ENCODE measurements at places on chromosomes 6 and 20.

DNA sequence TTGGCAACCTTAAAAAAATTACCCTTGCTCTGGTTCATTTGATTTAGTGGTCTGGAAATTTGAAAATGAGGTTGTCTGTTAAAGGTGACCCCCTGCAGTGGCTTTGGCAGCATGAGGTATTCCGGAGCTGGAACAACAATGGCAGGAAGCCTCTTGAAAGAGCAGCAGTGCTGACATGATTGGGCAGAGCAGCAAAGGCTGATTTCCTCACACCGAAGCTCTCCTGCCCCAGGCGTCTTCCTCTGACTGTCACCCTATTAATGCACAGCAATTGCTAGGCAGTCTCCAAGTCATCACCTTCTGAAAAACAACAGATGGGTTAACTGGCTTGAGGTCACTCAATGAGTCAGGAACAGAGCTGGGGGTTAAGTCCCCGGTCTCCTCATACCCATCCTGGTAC, 241.8 kb upstream of the MMS22L start:
- DNase-seq = no peak

DNA sequence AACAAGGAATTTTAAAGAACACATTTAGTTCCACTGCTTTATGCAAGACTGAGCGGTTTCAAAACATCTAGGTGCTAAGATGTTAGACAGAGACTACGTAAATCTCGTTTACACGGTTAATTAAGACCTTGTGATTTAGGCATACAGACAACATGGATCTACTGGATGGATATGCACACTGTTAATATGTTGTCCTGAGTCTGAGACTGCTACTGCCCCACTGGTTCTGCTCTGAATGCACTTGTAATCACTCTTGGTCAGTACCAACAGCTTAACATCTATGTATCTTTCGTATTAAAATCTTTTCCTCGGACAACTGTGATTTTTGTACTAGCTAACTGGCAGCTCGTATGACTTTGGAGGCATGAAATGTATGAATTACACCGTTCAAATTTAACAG, 3.1 kb downstream of the MAN1A1 start:
- no peak for DNase-seq

GRCh38 chr6:54879188-54879985, 32.8 kb downstream of the FAM83B start:
- DNase-seq = no peak

DNA sequence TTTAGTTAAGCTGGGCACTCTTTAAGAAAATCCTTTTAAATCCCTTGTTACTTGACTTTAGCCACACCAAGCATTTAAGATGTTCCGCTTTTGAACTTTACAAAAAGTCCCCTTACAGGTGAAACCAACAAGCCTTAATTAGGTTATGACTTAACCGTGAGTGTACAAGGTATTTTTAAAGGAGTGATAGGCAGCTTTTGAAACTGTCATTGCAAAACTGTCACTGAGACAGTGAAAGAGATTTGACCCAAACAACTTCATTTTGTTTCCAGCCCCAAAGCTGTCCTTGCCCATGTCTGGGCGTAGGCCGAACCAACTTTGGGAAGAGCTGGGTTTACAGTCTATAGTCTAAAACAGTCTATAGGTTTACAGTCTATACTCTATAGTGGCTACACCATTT, 305.4 kb downstream of the FARS2 start:
- no peak for DNase-seq

DNA sequence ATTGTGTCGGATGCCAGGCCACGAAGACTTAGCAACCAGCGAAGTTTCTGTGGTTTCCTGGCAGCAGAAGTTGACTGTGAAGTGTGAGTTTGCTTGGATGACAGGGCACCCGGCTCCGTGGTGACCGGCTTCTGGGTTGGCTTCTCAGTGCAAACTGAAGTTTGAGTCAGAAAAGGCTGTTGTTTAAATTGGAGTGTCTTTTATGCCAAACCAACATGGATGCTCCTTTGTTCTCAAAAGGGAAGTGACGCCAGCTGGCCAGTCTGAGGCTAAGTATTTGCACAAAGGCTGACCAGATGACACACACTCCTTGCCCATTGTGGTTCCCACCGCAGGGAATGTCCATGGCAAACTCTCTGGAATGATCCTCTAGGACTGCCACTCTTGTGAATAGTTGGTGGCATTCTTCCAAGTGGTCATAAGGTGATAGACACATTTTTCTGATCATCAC, 164.8 kb upstream of the QKI start:
- DNase-seq = no peak

- DNase-seq = no peak
Measured at GRCh38 chr20:33370291-33370690, 31.0 kb downstream of the CDK5RAP1 start.

GRCh38 chr6:105994591-105995390, 91.3 kb upstream of the PRDM1 start:
- DNase-seq = no peak

DNA sequence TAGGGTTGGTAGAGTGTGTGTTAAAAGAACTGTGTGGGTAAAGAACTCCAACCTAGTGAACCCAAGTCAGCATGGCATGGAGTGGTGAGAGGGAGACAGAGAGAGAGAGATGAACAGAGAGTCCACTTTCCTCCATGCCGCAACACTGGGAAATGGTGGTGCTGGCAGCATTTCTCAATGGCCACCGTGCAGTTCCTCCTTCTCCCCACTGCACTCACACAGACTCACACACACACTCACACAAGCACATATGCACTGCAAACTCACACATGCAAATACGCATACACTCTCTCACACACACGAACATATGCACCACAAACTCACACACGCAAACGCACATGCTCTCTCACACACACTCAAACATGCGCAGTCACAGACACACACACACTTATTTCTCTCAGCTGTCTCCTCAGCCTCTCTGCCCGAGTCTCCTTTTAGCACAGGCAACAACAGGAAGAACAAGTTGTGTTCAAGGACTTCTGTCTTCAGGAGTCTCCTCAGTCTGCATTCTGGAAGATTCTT, 66.5 kb upstream of the LY86 start:
- no peak for DNase-seq

DNA sequence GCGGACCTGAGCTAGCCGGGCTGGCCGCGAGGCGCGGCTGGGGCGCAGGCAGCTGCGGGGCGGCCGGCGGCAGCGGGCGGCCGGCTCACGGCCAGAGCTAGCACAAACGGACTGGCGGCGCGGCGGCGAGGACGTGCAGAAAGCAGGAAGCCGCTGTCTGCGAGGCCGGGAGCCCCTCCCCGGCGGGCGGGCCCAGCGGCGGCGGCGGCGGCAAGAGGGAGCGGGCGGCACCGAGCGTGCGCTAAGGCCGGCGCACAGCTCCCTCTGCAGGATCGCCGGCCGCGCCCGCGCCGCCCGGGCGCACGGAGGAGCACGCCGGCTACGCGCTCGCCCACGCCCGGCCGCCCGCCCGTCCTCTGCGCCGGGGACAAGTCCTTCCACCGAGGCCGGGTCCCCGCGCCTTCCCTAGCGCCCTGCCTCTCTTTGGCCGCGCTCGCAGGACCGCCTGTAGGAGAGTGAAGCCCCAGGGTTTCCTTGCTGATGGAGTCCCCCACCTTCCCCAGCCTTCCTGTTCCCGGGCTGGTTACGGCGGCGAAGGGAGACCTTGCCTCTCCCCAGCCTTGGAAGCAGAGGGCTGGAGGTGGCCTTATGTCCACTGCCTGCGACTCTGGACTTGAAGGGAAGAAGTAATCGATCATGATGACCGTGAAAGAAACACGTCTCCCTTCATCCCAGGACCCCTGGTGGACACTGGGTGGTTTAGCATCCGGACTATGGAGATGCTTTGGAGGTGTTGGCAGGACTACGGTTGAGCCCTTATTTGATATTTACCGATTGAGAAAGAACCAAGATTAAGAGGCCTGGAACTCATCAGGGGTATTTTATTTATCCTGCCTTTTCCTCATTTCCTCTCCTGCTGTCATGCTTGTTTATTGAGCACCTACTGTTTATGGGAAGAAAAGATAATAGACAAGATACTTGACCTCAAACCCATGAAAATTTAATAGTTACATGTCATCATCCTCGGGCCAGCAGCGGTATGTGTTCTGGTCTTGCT, at the start of gene PREP:
Gene PREP (minus strand): TSS at position 144 of the 997 bp plus-strand sequence. CDS start 191 bp downstream, outside the sequence.
- peak; percentile 64 for DNase-seq

- DNase-seq = peak; percentile 14
Measured at GRCh38 chr6:89368107-89368506, 15.6 kb upstream of the UBE2J1 start.

GRCh38 chr6:132752255-132752654, 5.4 kb downstream of the VNN2 start:
- no peak for DNase-seq

DNA sequence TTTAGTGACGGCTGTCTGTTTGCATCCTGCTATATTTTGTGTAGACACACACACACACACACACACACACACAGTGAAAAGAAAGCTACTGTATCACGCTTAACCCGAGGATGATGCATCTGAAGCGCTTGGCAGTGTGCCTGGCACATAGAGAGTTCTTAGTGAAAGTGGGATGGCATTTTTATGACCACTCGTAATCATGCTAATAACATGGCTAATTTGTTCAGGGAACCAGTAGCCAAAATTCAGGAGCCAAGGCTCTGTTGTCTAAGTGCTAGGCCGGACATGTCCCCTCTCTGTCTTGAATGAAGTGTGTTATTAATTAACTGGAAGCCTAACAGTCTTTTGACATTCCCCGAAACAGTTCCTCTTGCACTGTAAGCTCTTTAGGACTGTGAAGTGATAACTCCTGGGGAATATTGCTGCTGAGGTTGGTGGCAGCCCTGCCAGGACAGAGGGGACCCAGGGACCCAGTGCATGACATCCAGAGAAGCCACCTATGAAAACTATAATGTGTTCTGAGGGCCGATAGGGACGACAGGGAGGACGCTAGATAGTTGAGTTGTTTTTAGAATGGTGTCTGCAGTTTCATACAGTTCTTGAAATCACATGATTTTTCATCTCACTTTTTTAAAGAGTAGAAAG, 45.0 kb upstream of the IRF4 start:
- no peak for DNase-seq

GRCh38 chr20:8749101-8749500, 319.8 kb upstream of the PLCB4 start:
- no peak for DNase-seq

GRCh38 chr6:130156908-130157307, 65.8 kb downstream of the SAMD3 start:
- DNase-seq = no peak

DNA sequence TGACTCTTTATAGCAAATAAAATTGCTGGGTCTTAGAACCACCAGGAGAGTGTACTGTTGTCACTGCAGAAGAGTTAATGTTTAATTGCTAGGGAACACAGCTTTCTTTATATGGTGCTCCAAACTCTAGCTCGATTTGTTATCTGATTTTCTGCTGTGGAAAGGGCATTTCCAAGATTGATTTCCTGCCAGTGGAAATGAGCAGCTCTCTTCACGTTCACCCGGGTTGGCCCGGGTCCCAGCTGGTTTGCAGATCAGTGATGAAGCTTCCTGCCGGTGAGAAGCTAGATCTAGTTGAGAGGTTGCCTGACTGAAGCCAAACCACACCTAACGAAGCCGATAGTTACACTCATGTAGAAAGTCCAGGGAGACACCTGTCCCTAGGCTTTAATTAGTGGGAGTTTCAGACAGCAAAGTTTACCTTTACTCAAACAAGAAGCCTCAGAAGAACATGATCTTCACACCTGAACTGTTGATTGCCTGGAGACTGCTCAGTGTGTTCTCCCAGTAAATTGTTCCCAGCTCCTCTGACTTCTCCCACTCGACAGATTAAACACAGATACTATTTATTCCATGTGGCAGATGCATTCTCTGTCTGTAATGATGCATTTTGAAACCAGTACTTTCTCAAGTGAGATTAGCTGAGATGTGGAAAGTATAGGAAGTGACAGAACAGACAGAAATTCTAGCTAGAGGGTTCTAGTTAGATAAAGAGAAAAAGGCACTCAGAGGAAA, 27.8 kb downstream of the PAQR8 start:
- DNase-seq = no peak

DNA sequence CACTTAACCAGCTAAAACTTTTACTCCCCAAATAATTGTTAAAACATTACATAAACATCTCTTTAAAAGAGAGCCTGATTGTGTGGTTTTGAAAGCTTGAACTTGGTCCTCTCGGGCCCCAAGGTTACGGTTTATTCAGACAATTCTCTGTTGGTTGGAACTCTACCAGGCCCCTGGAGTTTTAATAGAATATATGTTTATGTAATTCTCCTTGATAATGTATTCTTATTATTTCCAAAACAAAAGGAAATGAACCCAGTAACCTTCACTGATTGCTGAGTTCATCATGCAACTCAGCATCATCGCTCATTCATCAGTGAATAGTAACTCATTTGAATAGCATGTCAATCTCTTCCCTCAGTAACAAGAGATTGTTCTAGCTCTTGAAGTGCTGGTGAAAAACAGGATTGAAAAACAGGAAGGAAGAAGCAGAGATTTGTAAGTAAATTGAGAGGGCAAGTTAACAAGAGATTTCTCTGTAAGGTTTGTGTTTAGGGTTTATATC, 464.5 kb upstream of the MARCKS start:
- DNase-seq = no peak

DNA sequence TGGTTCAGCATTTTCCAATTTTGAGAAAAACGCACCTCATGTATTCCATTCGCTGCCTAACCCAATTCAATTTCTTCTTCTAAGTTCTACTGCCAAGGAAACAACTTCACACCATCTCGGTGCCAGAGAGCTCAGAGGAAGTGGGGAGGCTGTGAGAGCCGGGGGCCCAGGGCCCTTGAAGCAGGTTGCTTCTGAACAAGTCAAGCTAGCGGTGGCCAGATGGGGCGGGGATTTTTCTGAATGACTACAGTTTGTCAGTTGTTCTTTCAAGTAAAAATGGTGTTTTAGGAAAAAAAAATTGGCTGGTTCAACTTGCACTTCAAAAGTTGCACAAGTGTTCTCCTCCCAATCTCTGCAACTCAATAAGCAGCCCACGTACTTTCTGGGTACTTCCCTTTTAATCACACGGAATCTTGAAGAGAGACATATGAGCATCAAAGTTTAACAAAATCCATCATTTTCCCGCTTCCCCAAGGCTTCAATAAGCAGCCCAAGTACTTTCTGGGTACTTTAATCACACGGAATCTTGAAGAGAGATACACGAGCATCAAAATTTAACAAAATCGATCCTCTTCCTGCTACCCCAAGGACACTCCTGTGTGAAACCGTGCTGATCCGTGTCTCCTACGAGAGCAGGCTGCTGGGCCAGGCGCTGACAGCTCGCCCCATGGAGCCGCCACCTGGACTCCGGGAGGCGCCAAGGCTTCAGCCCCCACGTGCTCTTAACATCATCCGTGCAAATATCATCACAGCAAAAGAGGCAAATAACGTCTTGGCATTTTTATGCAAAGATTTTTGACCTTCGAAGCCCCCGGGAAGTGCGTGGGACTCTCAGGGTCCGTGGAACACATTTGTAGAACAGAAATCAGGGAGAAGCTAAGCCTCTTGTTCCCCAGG, 186.7 kb upstream of the PDE10A start:
- DNase-seq = no peak

DNA sequence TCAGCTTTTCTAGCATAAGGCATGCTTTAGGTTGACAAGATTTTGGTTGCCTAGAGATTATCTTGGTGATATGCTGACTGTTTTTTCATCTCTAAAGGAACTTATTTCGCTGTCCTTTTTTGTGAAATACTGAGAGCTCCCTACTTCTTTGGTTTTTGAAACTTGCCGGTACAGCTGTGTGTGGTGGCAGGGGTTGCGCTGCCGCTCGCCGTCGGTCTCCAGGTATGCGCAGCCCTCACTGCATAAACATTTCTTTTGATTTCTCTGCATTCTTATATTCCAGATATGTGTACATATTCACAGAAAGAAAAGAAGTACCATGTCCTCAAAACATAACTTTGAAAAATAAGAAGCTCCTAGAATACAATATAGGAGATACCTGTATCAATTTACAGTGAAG, 106.4 kb upstream of the SYNDIG1 start:
- DNase-seq = no peak
